ENCODE measurements at places on chromosomes 7 and 10. TPM values are rescaled to one million over a fixed set of nuclear protein-coding genes. Genes with fewer than 3 reads are reported as not detected.

GRCh38 chr7:139776486-139777132 lies 1.2 kb downstream of the HIPK2 start:
- H3K36me3 ChIP-seq = no peaks in the 10 kb centered on the region
- no peaks in the 10 kb centered on the region for H3K4me1 ChIP-seq
- H3K27me3 ChIP-seq = no peaks in the 10 kb centered on the region

- no peak overlapping the region for H3K27ac ChIP-seq
- no peaks in the 10 kb centered on the region for H3K27me3 ChIP-seq
- H3K4me1 ChIP-seq = no peaks in the 10 kb centered on the region
- no peaks in the 10 kb centered on the region for H3K36me3 ChIP-seq
Measured at GRCh38 chr10:69102440-69102839, 14.5 kb downstream of the SRGN start.

DNA sequence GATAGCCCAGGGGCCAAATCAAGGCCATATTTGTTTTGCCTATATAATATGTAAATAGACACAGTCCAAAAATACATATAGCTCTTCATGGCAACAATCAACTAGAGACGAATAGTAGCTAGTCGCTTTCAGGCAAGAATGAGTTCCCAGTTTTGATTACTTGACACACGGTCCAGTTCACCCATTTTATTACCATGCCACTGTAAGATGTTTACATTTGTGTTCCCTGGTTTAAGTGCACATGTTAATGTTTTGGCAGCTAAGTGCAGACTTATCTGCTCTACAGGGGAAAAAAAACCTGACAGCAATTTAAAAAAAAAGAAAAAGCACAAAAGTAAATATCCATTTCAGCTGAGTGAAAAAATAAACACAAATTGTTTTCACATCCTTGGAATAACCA lies 213.1 kb downstream of the TPK1 start:
- no peak for DNase-seq
- no peaks in the 10 kb centered on the region for H3K4me1 ChIP-seq
- H3K36me3 ChIP-seq = no peaks in the 10 kb centered on the region
- H3K27ac ChIP-seq = no peak overlapping the region
- H3K4me3 ChIP-seq = no peak overlapping the region

DNA sequence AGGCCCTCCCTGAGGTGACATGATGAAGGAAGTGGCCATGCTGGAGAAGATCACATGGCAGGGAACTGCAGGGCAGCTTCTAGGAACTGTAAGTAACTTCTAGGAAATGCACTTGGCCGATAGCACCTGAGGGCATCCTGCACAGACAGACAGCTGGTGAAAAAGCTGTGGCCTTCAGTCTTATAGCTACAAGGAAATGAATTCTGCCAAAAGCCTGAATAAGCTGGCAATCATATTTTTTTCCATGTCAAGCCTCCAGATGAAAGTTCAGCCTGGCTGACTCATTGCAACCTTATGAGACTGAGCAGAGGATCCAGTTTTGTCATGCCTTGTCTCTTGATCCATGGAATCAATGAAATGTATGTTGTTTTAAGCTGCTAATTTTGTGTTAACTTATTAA lies 91.1 kb upstream of the CACNA2D1 start:
- DNase-seq = no peak
- no peaks in the 10 kb centered on the region for H3K4me1 ChIP-seq
- no peak overlapping the region for H3K27ac ChIP-seq
- no peaks in the 10 kb centered on the region for H3K36me3 ChIP-seq
- no peak overlapping the region for H3K4me3 ChIP-seq
- H3K27me3 ChIP-seq = no peaks in the 10 kb centered on the region

DNA sequence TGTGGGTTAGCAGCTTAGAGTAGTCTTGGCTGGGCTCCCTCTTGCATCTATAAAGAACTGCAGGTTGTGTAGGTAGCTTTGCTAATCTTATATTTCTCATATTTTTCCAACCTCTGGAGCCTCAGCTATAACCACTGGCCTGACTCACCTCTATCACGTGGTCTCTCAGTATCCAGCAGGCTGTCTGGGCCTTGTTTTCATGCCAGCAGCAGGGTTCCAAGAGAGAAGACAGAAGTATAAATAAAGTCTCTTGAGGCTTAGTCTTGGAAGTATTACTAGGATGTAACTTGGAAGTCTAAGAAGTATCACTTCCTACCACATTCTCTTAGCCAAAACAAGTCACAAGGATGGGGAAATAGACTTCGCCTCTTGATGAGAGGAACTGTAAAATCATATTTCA lies 73.3 kb downstream of the WIPF3 start:
- H3K4me3 ChIP-seq = no peak overlapping the region
- H3K36me3 ChIP-seq = no peaks in the 10 kb centered on the region
- no peak for DNase-seq
- no peaks in the 10 kb centered on the region for H3K4me1 ChIP-seq
- no peak overlapping the region for H3K27ac ChIP-seq

GRCh38 chr7:78528964-78529363 lies 730.4 kb downstream of the PHTF2 start:
- no peak overlapping the region for H3K27ac ChIP-seq
- H3K4me3 ChIP-seq = no peak overlapping the region
- H3K36me3 ChIP-seq = no peaks in the 10 kb centered on the region
- no peaks in the 10 kb centered on the region for H3K4me1 ChIP-seq

DNA sequence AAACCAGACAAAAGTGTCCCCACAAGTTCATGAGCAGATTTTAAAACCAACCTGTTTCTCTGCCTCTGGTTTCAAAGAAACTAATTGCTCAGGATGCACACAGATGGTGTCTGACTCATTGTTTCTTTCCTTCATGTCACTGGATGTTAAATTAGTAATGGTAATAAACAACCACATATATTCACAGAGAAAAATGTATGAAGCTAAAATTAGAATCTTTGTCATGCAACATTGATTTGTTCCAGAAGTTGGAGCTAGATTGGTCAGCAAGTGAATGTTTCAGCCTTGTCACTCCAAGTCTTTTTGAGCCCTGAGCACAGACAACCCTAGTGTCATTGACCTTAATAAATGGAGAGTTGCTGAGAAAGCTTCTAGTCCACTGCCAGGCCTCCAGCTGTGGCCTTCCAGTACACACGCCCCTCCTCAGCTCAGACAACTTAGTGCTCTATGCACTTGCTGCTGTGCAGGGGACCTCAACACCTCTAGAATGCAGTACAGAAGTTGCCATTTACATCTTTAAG lies 175.9 kb downstream of the CCDC71L start:
- no peaks in the 10 kb centered on the region for H3K27me3 ChIP-seq
- DNase-seq = no peak
- H3K4me1 ChIP-seq = peaks cover 36% of the 10 kb centered on the region

DNA sequence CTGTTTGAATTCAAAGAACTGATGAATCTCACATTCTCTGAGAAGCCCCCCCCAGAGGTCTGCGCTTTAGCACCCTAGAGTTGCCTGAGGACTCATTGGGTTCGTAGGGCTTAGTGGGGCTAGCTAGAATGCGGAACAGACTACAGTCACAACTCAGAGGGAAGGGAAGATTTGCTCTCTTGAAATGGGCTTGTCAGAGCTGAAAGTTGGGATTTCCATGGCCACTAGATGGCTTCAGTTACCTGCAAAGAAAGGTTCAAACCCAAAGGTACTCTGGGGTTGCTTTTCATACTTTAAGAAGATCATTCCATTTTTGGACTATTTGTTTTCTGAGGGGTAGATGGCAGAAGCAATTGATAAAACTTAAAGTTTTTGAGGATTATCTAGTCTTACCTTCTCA lies 205.0 kb downstream of the BBS9 start:
- DNase-seq = no peak
- H3K27me3 ChIP-seq = no peaks in the 10 kb centered on the region
- H3K36me3 ChIP-seq = no peaks in the 10 kb centered on the region
- H3K4me1 ChIP-seq = no peaks in the 10 kb centered on the region
- no peak overlapping the region for H3K4me3 ChIP-seq
- no peak overlapping the region for H3K27ac ChIP-seq

- no peaks in the 10 kb centered on the region for H3K36me3 ChIP-seq
- no peak overlapping the region for H3K4me3 ChIP-seq
- no peak overlapping the region for H3K27ac ChIP-seq
- H3K27me3 ChIP-seq = no peaks in the 10 kb centered on the region
Measured at GRCh38 chr7:129327076-129327475, 102.2 kb downstream of the AHCYL2 start.

GRCh38 chr7:105980645-105981396 lies 17.8 kb downstream of the CDHR3 start:
- no peaks in the 10 kb centered on the region for H3K27me3 ChIP-seq
- DNase-seq = no peak
- H3K4me3 ChIP-seq = no peak overlapping the region
- no peak overlapping the region for H3K27ac ChIP-seq

DNA sequence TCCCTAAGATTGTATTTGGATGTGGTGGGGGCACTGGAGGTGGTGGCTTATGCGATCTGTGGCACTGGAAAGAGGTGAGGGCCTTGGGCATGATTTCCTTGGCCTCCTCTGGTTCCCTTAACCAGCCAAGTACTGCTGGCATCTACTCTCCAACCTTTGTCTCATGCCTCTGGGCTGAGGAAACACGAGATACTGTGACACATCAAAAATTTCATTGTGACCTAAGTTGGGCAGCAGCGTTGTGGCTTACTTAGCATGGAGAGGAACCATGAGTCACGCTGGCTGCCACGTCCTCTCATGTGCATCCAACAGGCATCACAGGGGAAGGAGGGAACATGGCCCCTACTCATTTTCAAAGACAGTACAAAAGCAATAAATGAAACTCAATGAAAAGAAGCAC lies 29.7 kb upstream of the GSDME start:
- no peaks in the 10 kb centered on the region for H3K36me3 ChIP-seq
- no peaks in the 10 kb centered on the region for H3K4me1 ChIP-seq
- H3K27me3 ChIP-seq = no peaks in the 10 kb centered on the region

DNA sequence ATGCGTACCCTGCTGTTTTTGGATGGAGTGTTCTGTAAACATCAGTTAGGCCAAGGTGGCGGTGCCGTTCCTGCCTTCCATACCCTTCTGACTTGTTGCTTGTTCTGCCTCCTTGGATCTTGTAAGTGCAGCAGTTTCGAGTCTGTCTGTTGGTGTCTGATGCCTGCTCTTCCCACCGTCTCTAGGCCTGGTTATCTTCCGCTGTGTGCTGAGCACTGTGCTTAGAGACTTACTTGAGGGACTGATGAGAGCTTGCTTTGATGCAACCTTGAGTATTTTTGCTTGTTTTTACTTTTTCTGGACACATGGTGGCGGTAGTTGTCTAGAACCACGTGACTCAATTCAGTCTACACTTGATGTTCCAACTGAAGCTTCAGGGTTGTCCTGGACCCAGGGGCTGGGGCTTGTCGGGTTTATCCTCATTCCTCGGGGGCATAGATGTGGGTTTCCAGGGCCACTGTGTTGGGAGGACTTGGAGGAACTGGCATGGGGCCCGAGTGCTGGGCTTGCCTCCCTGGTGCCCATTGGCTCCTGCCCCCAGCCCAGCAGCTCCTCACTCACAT lies 14.4 kb upstream of the SPRN start:
- no peaks in the 10 kb centered on the region for H3K36me3 ChIP-seq
- H3K4me3 ChIP-seq = no peak overlapping the region
- H3K27ac ChIP-seq = no peak overlapping the region
- H3K4me1 ChIP-seq = no peaks in the 10 kb centered on the region
- H3K27me3 ChIP-seq = no peaks in the 10 kb centered on the region
- no peak for DNase-seq

- no peaks in the 10 kb centered on the region for H3K36me3 ChIP-seq
- no peak for DNase-seq
- H3K4me3 ChIP-seq = no peak overlapping the region
- H3K27ac ChIP-seq = no peak overlapping the region
- H3K27me3 ChIP-seq = no peaks in the 10 kb centered on the region
Measured at GRCh38 chr7:82726038-82726800, 282.6 kb upstream of the CACNA2D1 start.

DNA sequence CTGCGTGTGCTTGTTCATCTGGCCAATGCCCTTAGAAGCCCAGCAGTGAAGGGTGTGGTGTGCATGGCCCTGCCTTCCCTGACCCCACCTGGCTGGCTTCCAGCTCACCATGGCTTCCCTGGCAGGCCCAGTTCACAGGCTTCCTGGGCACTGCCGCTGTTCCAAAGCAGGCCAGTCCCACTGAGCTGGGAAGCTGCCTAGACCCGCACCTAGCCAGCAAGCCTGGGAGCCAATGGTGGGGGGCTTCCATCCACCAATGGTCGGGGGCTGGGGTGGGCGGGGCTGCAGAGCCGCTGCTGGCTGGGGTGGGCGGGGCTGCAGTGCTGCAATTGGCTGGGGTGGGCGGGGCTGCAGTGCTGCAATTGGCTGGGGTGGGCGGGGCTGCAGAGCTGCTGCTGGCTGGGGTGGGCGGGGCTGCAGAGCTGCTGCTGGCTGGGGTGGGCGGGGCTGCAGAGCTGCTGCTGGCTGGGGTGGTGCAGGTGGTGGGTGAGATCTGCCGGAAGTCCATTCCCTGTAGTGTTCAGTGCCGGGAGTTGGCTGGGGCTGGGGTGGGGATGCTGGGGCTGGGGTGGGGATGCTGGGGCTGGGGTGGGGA lies 12.4 kb downstream of the CALY start:
- no peaks in the 10 kb centered on the region for H3K4me1 ChIP-seq
- H3K27me3 ChIP-seq = peaks cover 24% of the 10 kb centered on the region
- H3K36me3 ChIP-seq = no peaks in the 10 kb centered on the region

- H3K27me3 ChIP-seq = no peaks in the 10 kb centered on the region
- no peak overlapping the region for H3K27ac ChIP-seq
- H3K36me3 ChIP-seq = no peaks in the 10 kb centered on the region
- no peak for DNase-seq
- H3K4me1 ChIP-seq = no peaks in the 10 kb centered on the region
Measured at GRCh38 chr10:27819781-27820531, 74.3 kb upstream of the MKX start.

GRCh38 chr7:12754179-12754578 lies 66.7 kb downstream of the ARL4A start:
- H3K4me1 ChIP-seq = no peaks in the 10 kb centered on the region
- no peak overlapping the region for H3K4me3 ChIP-seq
- DNase-seq = no peak
- H3K27ac ChIP-seq = no peak overlapping the region
- no peaks in the 10 kb centered on the region for H3K27me3 ChIP-seq

- DNase-seq = peak; percentile 71
- H3K4me1 ChIP-seq = no peaks in the 10 kb centered on the region
- H3K27me3 ChIP-seq = no peaks in the 10 kb centered on the region
- H3K27ac ChIP-seq = no peak overlapping the region
Measured at GRCh38 chr10:97791824-97792721, 20.3 kb upstream of the SFRP5 start.

GRCh38 chr7:30920584-30921539 lies 9.2 kb downstream of the AQP1 start:
- H3K27me3 ChIP-seq = no peaks in the 10 kb centered on the region
- no peak overlapping the region for H3K4me3 ChIP-seq
- H3K4me1 ChIP-seq = no peaks in the 10 kb centered on the region
- peak; percentile 41 for DNase-seq
- H3K27ac ChIP-seq = no peak overlapping the region

The NKX2-3 gene
- total RNA-seq = 0.18 TPM

The TMEM196 gene
- not detected for total RNA-seq

The CTNNA3 gene
- total RNA-seq = 3.6 TPM

The TMUB1 gene
- total RNA-seq = 56.1 TPM

The ANKRD61 gene
- not detected for total RNA-seq

The PNLIPRP3 gene
- total RNA-seq = not detected

The AMZ1 gene
- 5.8 TPM for total RNA-seq

The CPN1 gene
- total RNA-seq = 47.9 TPM

The PRKAR2B gene
- total RNA-seq = 1.4 TPM

All from right lobe of liver (tissue), 6 donors.